ENCODE measurements at places on chromosomes 2 and 18. TPM values are rescaled to one million over a fixed set of nuclear protein-coding genes. Genes with fewer than 3 reads are reported as not detected.
A peak's percentile ranks its signal among the peaks of the same experiment; 100 is the strongest.

The TDRD15 gene
- not detected for total RNA-seq

The COL5A2 gene
- 130 TPM for total RNA-seq

- DNase-seq: peak; percentile 41
Measured at GRCh38 chr2:208265371-208265800, 669 bp upstream of the PIKFYVE start.

GRCh38 chr2:231680992-231681852 lies 27.1 kb upstream of the PTMA start:
- DNase-seq: peak; percentile 100

DNA sequence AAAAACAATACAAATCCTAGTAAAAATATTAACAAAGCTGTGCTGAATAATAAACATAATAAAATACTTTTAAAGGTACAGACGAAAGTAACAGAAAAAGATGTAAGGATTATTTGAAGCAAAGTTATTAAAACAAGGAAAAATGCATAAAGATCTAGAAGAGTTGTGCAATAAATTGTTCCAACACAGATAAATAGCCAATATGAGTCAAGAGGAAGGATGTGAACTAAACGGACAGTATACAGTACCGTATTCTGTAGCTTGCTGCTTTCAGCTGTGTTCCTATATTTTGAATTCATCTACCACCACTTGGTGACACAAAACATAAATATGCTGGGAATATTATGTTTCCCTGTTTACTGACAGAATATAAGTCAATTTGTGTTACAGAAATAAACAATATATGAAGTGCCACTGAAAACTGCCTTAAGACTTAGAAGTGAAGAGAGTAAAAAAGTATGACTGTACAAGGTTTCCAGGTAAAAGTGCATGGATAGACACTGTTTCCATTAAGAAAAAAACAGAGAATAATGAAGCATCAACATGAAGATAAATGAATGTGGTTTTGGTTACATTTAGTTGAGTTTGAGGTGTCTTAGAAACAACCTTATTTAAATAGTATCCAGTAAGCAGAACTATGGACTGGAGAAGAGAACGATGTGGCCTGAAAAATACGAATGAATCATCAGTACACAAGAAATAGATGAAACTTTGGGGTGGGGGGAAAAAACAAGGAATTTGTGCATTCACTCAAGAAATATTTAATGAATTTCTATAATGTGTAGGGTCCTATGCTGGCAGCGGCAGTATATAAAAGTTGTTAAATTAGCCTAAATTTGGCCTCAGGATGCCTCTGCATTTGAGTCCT lies 13.1 kb downstream of the PPP3R1 start:
- no peak for DNase-seq

GRCh38 chr2:19416784-19417684 lies 58.6 kb upstream of the OSR1 start:
- no peak for DNase-seq

DNA sequence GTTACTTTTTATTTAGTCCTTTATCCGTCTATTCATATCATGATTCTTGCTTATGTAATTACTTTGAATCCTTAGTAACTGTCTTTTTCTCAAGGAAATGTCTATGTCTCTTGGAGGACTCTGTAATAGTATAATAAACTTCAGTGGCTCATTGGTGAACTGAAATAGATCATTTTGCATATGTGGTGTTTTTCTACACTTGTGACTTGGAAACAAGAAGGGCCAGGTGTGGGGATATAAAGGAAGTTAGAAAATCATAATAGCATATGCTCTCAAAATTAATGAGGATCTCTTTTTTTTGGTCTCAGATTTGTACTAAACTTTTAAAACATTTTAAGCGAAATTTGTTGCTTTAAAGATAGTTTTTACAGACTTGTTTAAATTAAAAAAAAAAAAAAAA lies 453.0 kb upstream of the CDH20 start:
- no peak for DNase-seq

GRCh38 chr2:209474960-209475359 lies 51.1 kb downstream of the MAP2 start:
- DNase-seq: no peak

Data from H7 (cell line).